ENCODE measurements at places on chromosomes 3 and 15.
A peak's percentile ranks its signal among the peaks of the same experiment; 100 is the strongest.

DNA sequence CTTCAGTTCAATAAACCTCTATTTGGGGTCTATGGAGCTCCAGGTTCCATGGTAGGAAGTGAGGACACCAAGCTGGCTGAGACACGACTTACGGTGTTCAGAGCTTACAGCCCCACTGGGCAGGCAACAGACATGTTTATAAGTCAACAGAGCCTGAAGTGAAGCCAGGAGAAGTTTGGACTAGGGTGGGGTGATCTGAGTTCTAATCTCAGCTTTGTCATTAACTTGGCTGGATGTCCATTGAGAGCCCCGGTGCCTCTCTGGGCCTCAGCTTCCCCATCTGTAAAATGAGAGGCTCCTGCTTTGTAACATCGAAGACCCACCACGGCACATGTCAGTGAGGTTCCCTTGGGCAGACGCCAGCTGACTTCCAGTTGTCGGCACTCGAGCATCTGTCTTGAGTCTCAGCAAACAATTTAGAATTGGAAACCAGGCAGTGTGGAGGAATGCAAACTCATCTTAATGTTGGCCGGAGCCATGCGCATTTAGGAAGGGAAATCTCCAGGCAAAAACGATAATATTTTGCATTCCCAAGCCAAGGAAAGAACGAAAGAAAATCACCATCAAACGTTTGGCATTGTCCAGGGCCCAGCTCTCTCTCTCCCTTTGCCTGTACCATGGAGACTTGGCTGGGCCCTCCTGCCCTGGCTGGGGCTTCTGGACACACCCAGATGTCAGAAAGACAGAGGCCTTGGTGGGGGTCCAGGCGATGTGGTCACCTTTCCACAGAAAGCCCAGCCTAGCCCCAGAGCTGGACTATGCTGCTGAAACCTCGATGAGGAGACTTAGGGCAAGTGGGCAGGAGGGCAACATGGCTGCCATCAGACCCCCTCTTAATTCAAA is 18.4 kb downstream of the ITGA11 start:
- no peak for DNase-seq

DNA sequence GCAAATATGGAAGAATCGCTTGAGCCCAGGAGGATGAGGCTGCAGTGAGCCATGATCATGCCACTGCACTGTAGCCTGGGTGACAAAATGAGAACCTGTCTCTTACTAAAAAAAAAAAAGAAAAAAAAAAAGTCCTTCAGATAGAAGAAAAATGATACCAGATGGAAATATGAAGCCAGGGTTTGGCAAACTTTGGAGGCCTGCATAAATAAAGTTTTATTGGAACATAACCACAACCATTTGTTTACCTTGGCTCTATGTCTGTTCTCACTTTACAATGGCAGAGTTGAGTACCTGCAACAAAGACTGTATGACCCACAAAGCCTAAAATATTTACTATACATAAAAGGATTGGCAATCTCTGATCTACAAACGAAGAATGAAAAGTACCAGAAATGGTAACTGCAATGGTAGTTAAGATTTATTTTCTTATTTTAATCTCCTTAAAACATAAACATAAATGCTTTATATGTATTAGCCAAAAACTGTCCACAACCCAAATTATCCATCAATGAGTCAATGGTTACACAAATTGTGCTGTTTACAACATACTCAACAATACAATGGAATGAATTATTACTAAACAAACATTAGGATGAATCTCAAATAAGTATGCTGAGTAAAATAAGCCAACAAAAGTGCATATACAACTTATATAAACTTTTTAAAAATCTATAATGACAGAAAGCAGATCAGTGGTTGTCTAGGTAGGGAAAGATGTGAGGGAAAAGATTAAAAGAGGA is 41.8 kb downstream of the GOLGB1 start:
- no peak for DNase-seq

- DNase-seq, result no peak
Observed at GRCh38 chr3:172107403-172107802, 68.0 kb downstream of the FNDC3B start.

- no peak for DNase-seq
Observed at GRCh38 chr15:67212684-67213367, 41.6 kb downstream of the AAGAB start.

DNA sequence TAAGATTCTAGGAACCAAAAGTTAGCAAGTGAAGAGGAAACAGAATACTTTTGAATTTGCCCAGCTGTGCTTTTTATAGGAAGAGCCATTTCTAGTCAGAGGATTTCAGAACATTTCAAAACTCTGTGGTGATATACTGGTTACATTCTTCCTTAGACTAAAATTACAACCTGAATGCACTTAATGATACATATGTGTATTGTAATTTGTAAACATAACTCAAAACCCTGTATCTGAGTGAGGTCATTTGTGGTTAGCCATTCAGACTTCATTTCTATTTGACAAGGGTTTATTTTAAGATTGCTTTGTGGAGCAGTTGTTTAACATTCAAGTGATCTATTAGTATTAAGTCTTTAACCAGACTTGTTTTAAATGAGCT is 59.4 kb upstream of the TRIM71 start:
- no peak for DNase-seq

- no peak for DNase-seq
Observed at GRCh38 chr3:172321035-172321434, 127.2 kb downstream of the GHSR start.

- DNase-seq, result no peak
Observed at GRCh38 chr3:8524249-8524648, 22.6 kb downstream of the LMCD1 start.

GRCh38 chr15:76286271-76286879 is 24.9 kb downstream of the ETFA start:
- no peak for DNase-seq

DNA sequence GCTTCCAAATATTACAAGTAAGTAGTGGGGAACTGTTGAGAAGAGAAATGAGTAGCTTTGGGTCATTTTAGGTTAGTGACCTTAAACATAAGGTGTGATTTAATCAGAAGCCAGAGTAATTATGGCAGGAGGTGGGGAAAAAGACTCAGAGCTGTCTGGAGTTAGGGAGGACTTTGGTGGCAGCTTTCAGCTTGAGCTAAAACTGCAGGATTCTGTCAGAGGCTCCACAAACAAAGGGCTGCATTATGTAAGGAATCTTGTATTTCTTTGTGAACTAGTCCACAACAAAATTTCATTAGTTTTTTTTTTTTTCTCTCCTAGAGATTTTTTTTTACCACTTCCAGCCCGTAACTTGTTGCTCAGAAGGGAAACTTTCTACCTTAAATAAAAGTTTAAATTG is 345.3 kb downstream of the TIGIT start:
- DNase-seq, result no peak

GRCh38 chr3:51962854-51963530 is 4.3 kb downstream of the PCBP4 start:
- DNase-seq, result no peak

DNA sequence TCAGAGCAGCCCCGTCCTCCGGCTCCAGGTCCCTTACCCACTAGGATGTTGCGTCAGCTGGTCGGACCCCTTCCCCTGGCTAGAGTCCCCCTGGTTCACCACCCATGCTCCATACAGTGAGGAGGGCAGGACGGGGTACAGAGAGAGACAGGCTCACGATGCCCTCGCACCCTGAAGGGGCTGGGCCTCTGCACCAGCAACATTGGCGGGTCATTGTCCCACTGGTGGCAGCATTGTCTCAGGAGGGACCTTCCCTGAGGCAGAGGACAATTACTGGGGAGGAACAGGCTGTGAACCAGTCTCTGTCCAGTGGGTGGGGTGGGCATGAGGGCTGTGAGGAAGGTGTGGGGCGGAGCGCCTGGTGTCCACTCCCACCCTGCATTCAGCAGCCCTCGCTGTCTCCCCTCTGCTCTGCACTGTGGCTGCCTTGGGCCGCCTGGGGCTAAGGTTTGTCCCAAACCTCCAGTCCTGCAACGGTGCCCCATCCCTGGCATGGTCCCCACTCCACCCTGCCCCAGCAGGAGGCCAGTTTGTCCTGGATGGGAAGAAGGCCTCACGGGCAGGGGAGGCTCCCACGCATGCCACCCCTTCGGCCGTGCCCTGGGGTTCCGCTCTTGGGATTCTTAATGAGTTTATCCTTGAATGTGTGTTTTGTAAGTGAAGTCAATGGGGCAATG is 48.0 kb upstream of the KLF13 start:
- DNase-seq, result no peak

DNA sequence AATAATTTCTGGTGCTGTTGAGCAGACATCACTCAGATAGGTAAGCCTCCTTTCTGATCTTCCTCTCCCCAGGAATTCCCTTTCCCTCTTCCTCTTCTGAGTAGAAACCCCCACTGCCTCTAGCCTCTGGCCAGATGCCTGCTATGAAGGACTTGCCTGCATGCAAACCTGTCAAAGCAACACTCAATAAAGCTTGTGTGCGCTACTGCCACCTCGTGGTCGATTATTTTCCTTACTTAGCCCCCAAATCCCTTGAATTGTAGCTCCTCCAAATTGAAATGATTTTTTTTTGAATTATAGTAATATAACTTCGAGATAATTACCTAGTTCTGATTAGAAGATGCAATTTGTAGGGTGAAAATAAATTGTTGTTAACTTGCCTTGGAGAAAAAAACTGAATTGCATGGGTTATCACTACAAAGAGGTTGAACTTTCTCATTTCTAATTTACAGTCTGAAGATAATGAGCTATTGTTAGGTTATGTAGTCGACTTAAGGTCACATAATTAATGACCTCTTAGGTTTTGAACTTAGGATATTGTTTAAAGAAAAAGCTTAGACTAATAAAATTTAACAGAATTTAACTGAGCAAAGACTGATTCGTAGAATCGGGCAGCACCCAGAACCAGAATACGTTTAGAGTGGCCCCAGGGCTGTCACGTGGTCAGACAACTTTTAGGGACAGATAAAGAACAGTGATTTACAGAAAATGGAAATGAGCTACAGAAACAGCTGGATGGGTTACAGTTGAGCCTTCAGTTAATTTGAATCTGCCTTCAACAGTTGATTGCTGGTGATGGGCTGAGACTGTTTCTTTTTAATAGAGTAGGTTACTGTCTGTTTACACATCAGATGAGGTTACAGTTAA is 269.3 kb downstream of the ARPP21 start:
- DNase-seq, result peak; percentile 43

DNA sequence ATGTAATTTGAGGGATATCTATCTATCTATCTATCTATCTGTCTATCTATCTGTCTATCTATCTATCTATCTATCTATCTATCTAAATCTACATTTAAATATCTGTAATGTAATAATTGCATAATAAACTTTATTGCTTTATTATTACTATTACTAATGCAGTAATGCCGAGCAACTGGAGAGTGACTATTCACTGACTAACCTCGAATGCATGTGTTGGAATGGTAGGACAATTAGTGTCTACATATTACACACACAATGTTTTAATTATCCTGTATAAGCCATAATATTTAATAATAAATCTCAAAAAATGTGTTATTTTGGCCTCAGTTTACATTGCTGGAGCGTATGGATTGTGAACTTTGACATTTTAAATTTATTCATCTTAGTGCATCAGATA is 25.2 kb upstream of the CNTN3 start:
- DNase-seq, result no peak

- DNase-seq, result no peak
Observed at GRCh38 chr15:52220251-52220650, 29.1 kb upstream of the GNB5 start.

DNA sequence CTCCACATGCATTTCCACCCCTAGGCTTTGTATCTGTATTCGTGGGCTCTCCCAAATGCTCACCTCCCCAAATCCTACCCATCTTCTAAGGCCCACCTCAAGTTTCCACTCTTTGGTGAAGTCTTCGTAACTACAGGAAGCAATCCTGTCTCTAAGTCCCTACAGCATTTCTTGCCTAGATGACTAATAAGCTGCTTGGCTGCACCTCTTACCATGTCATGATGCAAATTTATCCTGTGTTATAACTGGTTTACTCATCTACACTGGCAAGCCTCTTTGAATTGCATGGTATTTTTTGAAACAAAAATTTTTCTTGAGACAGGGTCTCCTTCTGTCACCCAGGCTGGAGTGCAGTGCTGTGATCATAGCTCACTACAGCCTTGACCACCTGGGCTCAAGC is 73.3 kb downstream of the SETMAR start:
- no peak for DNase-seq

DNA sequence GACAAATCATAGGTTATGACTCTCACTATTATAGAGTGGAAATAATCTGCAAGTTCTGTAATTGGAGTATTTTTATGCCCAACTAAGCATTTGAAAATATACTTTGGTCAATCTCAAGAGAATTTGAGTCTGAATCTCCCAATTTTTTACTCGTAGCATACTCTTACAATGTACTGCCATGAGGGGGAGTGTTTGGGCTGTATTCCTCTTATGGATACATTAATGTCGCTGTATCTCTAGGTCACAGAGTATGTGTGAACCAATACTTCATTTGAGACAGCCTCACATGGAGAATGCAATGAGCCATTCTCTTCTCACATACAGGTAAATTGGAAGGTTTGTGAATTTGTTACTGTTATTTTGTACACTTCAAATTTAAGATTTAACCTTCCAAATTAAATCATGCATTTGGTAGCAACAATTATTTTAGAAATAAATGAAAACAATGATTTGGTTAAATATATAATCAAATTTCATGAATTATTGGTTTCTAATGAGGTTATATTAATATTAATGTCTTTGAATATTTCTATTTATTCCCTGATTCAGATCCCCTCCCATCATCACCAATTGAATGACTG is 5.5 kb upstream of the CD200 start:
- DNase-seq, result peak; percentile 42
